T-helper 1 cell treated with Interleukin-12 subunit alpha and Interleukin-12 subunit beta and Interleukin-4 antibody, amounts not matched to agents 30 ng/mL and 1 ng/mL, for 36 hours (primary cell): ENCODE measurements at places on chromosomes 5 and 9. TPM values are rescaled to one million over a fixed set of nuclear protein-coding genes. Genes with fewer than 3 reads are reported as not detected.

SLC23A1 gene
- 4.0 and 5.9 TPM in 2 replicates for total RNA-seq

SCGB3A2 gene
- total RNA-seq: not detected in 2 replicates

RETREG1 gene
- total RNA-seq: 32.1 and 39.9 TPM in 2 replicates

CARTPT gene
- not detected in 2 replicates for total RNA-seq

PKD2L2 gene
- total RNA-seq: not detected in 2 replicates

SMIM33 gene
- 0.54 and 0.68 TPM in 2 replicates for total RNA-seq

CDX1 gene
- total RNA-seq: not detected in 2 replicates

GRIA1 gene
- not detected in 2 replicates for total RNA-seq
